Activated naive CD4-positive, alpha-beta T cell treated with anti-CD3 and anti-CD28 coated beads for 36 hours (primary cell): ENCODE measurements at places on chromosomes 1 and 21. TPM values are rescaled to one million over a fixed set of nuclear protein-coding genes. Genes with fewer than 3 reads are reported as not detected.

INAVA gene
- total RNA-seq = not detected

- peaks cover 13% of the 10 kb centered on the region for H3K4me1 ChIP-seq
- H3K4me3 ChIP-seq = no peak overlapping the region
- H3K27ac ChIP-seq = no peak overlapping the region
- no peak for DNase-seq
- no peaks in the 10 kb centered on the region for H3K36me3 ChIP-seq
Measured at GRCh38 chr1:160374306-160375110, 7.6 kb downstream of the NHLH1 start.

GRCh38 chr1:203818399-203818798 is 23.0 kb downstream of the ZBED6 start:
- no peak overlapping the region for H3K4me3 ChIP-seq
- no peak overlapping the region for H3K27ac ChIP-seq
- peaks cover 16% of the 10 kb centered on the region for H3K4me1 ChIP-seq
- no peak for DNase-seq
- no peaks in the 10 kb centered on the region for H3K27me3 ChIP-seq
- H3K36me3 ChIP-seq = peaks cover 35% of the 10 kb centered on the region

PEX19 gene
- 65.4 TPM for total RNA-seq

IFI44 gene
- total RNA-seq = 42.3 TPM

- H3K27me3 ChIP-seq = peaks cover 10% of the 10 kb centered on the region
- peak; percentile 72 for DNase-seq
- H3K27ac ChIP-seq = no peak overlapping the region
Measured at GRCh38 chr1:157073944-157074685, 25.5 kb downstream of the ETV3L start.

DNA sequence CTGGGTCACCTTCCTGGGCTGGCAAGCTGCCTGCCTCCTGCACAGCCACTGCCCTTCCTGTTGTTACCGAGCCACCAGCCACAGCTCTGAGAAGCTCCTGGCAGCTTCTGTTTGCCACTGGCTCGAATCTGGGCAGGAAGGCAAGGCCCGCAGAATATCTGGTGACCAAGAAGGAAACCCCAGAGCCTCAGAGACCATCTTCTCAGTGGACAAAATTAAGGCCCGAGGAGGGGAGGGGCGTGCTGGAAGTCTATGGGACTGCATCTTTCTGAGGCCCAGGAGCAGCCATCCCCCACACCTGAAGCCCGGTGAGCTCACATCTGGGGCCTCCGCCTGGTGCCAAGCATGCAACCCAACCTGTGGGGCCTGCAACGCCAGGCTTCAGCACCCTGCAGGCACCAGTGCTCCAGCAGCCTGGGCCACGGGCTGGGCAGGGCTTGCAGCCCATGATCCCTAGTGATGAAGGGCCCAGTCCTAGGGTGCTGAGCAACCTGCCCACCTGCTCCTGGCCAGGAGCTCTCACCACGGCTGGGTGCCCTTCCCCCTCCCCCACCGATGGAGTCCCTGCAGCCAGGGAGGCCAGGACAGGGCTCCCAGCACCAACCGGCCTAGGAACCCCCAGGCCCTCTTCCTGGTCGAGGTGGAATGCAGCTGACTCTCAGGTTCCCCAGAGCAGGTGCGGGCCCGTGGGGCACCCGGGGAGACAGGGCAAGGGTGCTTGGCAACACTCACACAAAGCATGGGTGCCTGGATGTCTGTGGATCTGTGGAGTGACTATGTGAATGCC is 879 bp downstream of the CPTP start:
- H3K4me3 ChIP-seq = peak overlapping the region; percentile 87
- DNase-seq = no peak
- H3K27ac ChIP-seq = peak overlapping the region; percentile 24

TFF1 gene
- not detected for total RNA-seq

- no peaks in the 10 kb centered on the region for H3K36me3 ChIP-seq
- no peak within 1 kb of the TSS for H3K4me3 ChIP-seq
- no peak within 1 kb of the TSS for H3K27ac ChIP-seq
Measured at GRCh38 chr1:202122639-202123335, at the start of gene GPR37L1. TSS of gene GPR37L1 (plus strand) at chr1:202122917. CDS start at chr1:202122964, 47 bp downstream.

DNA sequence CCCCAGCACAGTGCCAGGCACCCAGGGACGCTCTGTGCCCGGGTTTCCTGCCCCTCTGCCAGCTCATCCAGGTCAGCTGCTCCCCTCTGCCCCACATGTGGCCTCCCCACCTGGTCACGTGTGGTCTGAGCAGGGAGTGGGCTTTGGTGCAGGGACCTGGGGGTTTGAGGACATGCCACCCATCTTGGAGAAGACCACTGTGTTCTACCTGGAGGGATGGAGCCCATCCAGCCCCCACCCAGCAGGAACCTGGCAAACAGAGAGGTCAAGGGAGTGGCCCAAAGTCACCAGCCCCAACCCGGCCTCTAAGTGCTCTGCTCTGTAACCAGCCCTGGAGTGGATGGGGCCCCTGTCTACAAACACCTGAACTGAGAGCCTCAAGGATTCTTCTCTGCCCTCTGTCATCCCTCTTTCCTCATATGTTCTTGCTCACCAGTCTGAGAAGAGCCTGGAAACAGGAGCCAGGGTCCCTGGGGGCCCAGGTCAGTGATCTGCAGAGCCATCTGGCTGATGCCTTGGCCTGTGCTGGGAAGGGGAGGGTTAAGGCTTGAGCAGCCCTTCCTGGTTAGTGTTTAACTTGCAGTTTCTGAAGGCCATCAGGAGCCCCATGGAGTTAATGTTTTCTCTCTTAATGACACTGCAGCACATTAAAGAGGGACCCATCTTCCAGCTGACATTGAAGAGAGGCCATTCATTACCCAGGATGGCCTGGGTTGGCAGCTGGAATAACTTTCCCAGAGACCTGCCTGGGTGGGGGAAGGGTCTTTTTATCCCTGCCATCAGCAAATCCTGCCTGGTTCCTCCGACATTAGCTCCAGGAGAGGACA is 235.4 kb downstream of the PTPRU start:
- H3K27me3 ChIP-seq = peaks cover 21% of the 10 kb centered on the region
- H3K36me3 ChIP-seq = no peaks in the 10 kb centered on the region
- no peak overlapping the region for H3K27ac ChIP-seq
- DNase-seq = no peak

DNA sequence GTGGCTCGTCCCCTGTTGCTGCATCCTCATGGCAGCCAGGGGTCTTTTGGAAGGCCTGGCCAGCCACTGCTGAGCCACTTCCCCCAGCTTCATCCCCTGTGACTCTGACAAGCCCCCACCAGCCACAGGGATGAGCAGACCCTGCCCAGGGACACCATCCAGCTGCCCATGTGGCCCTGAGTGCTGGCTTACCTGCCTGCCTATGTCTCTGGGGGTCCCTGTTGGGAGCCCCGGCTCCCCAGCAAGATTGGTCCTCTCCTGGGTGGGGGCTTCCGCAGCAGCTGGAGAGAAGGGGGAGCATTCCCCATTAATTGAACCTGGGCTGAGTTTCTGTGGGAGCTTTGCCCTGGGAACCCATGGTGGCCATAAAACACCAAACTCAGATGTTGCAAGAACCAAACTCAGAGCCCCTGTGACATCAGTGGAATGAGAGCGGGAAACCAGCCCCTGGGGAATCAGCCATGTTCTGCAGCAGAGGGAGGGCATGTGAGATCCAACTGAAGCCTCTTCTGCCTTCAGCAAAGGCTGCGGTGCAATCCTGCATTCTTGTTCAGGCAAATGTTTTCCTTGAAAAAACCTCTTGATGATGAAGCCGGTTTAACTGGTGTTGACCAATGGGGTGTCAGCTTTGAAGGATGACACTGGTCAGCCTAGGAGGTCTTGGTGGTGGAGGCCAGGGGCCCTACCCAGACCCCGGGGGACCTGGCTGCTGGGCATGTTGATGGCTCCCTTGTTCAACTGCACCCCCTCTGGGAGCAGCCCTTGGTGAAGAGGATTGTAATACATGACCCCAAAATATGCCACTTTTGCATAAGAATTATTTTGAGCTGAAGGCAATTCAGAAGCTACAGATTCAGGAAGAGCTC is 28.3 kb upstream of the COL18A1 start:
- DNase-seq = no peak
- peaks cover 14% of the 10 kb centered on the region for H3K27me3 ChIP-seq
- H3K36me3 ChIP-seq = no peaks in the 10 kb centered on the region
- H3K27ac ChIP-seq = no peak overlapping the region

GRCh38 chr1:116777831-116778830 is 23.9 kb downstream of the CD2 start:
- H3K4me3 ChIP-seq = peak overlapping the region; percentile 49
- H3K36me3 ChIP-seq = peaks cover 28% of the 10 kb centered on the region
- H3K27ac ChIP-seq = peak overlapping the region; percentile 80

ADORA1 gene
- total RNA-seq = not detected

- peaks cover 5% of the 10 kb centered on the region for H3K4me1 ChIP-seq
- no peak overlapping the region for H3K27ac ChIP-seq
- DNase-seq = peak; percentile 80
- no peaks in the 10 kb centered on the region for H3K36me3 ChIP-seq
Measured at GRCh38 chr1:21659099-21659923, 9.8 kb downstream of the RAP1GAP start.

DNA sequence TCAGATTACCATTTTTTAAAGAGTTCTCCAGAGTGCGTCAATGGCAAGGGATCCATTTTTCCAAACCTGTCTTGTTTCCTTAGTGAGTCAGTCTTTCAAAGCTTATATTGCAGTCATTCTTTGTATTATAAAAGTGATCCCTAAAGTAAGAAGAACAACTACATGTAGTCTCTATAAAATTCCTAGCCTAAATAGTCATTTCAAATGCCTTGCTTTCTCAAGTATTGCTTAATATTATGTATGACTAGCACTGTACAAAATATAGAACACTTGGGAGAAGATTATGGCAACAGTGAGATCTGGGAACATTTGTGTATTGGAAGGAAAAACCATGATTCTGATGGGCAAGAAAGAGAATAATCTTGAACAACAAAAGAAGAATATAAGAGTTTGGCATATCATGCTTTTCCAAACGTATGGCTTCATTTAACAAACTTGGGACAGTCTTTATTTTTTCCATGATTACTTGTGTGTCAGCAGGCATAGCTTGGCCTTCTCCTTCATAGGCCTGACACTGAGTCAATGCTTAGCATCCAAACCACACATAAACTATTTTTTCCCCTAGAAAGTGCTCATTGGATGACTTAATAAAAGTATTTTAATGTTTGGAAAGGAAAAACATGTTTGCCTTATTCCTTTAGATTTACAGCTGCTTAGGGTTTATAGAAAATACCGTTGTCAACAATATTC is 547.4 kb downstream of the LTN1 start:
- DNase-seq = no peak

- peaks cover 12% of the 10 kb centered on the region for H3K4me1 ChIP-seq
- no peak overlapping the region for H3K4me3 ChIP-seq
- peaks cover under 1% of the 10 kb centered on the region for H3K36me3 ChIP-seq
- no peak for DNase-seq
Measured at GRCh38 chr1:43930949-43931275, 2.7 kb upstream of the ARTN start.

DNA sequence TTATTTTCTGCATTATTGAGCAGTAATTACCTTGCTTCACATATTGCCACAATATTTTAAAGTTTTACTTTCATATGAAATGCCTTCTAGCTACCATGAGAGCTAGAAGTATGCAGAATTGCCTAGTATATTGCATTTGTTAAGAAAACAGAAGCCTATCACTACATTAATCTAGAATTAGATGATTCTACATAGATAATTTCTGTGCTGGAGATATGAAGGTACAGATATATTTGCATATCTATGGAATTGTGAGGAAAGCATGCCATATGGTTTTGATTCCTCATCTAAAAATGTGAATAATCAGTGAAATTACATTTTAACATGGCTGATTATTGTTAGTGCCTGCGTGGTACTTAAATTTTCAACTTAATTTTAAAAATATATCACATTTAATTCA is 1418.3 kb downstream of the NCAM2 start:
- peaks cover 7% of the 10 kb centered on the region for H3K4me1 ChIP-seq
- H3K27me3 ChIP-seq = no peaks in the 10 kb centered on the region
- no peak overlapping the region for H3K4me3 ChIP-seq
- H3K36me3 ChIP-seq = no peaks in the 10 kb centered on the region
- H3K27ac ChIP-seq = no peak overlapping the region
- DNase-seq = no peak

- no peak for DNase-seq
- H3K4me1 ChIP-seq = peaks cover 12% of the 10 kb centered on the region
- H3K27ac ChIP-seq = peak overlapping the region; percentile 30
- no peaks in the 10 kb centered on the region for H3K36me3 ChIP-seq
- peaks cover 10% of the 10 kb centered on the region for H3K27me3 ChIP-seq
Measured at GRCh38 chr1:175071276-175071943, 3.8 kb downstream of the TNN start.

DNA sequence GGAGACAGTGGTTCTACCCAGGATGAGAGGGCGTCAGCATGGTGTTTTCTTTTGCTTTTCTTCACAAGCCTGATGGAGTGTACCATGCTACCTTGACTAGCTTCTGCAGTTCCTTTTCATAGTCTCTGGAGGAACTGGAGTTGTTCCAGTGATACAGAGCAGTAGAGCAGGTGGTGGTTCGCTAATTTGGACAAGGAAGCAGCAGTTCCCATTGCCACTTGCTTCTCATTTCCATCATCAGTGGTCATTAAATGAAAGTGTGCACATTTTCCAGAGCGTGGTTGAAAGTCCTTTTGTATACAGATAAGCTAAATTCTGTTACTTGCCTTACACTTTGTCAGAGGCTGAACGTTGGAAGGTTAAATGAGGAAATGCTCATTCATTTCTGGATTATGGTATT is 182.3 kb downstream of the C1orf21 start:
- H3K27ac ChIP-seq = no peak overlapping the region
- no peaks in the 10 kb centered on the region for H3K36me3 ChIP-seq
- peaks cover 6% of the 10 kb centered on the region for H3K27me3 ChIP-seq
- no peaks in the 10 kb centered on the region for H3K4me1 ChIP-seq
- DNase-seq = no peak

LAD1 gene
- not detected for total RNA-seq

DNA sequence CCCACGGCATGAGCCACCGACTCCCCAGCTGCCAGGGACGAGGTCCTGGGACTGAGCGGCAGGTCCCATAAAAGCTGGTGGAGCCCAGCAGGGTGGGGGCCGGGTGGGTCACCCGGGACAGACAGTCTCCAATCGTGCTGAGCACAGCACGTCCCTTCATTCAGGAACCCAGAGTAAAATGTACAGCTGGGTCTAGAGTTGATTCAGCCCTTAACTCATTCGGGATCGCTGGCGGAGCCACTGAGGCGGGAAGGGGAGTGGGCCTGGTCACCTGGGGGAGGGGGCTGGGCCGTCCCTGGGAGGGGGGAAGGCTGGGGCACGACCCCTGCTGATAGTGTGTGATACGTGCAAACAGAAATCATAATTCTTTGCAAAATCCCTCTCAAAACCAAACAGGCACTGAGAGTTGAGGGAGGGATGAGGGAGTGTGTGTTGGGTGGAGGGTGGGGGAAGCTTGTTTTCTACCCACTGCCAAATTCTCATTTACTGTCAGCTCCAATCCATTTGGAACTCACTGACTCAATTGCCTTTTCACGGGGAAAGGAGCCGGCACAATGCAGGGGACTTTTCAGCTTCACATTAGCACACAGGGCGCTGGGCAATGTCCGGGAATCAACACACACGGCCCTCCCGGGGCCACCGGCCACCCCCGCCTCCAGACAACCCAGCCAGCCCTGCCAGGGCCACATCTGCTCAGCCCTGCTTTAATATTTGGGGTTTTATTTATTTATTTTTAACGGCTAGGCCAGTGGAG is 13.8 kb downstream of the CASZ1 start:
- H3K4me3 ChIP-seq = no peak overlapping the region
- no peaks in the 10 kb centered on the region for H3K4me1 ChIP-seq
- no peak for DNase-seq
- H3K36me3 ChIP-seq = no peaks in the 10 kb centered on the region
- no peak overlapping the region for H3K27ac ChIP-seq
- peaks cover 18% of the 10 kb centered on the region for H3K27me3 ChIP-seq
